ENCODE measurements at places on chromosomes 12 and 14.

GRCh38 chr12:76003355-76003638, 28.3 kb downstream of the PHLDA1 start:
- DNase-seq: no peak

- no peak for DNase-seq
These were observed 102.0 kb upstream of the PWP1 start for GRCh38 chr12:107583551-107583950.

GRCh38 chr14:33432407-33433023, 493.8 kb downstream of the NPAS3 start:
- DNase-seq: no peak

- DNase-seq: no peak
These were observed 72.3 kb downstream of the ANO2 start for GRCh38 chr12:5872745-5873144.

DNA sequence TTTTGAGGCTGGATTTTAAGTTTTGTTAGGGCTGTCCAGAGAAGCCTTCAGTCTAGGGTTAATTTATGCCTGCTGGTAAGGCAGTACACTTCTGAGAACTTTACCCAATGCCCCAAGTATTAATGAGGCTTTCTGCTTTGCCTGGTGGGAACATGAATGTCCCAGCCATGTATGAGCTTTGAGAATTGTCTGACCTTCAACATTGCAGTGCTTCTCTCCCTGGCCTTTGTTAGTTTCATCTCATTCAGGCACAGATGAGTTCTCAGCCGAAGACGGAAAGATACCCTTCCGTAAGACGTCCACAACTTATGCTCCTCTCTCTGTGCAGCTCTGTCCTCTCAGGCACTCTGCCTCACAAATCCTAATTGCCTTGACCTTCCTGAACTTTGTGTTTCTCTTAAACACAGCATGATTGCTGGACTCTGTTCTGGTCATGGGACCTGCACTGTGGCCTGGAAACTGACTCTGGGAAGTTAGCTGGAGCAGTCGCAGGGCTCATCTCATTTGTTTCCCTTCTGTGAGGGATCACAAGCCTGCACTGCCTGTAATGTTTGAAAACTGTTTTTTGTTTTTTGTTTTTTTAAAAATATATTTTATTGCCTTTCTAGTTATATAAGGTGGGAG, 15.7 kb downstream of the CHPT1 start:
- DNase-seq: no peak

DNA sequence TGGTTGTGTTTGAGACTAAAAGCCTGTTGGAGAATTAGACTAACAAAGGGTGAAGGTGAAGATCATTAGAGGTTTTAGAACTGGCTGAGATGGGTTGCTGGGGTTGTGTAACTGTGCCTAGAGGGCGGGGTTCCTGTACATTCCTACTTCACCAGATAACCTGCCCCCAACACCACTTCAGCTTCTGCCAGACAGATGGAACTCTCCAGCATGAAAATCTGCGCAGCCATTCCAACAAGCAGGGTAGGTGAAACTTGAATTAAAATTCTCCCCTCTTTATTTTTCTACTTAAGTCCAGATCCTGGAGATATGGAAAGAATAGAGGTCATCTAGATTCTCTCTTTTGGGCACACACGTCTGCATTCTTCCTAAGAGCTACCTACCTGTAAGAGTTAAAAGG, 6.0 kb downstream of the FOXG1 start:
- no peak for DNase-seq

- no peak for DNase-seq
These were observed 181.9 kb upstream of the BMP4 start for GRCh38 chr14:54138354-54139038.
